ENCODE measurements at places on chromosomes 16 and 17.

GRCh38 chr17:19407601-19408345 is 3.3 kb upstream of the RNF112 start:
- DNase-seq = no peak

DNA sequence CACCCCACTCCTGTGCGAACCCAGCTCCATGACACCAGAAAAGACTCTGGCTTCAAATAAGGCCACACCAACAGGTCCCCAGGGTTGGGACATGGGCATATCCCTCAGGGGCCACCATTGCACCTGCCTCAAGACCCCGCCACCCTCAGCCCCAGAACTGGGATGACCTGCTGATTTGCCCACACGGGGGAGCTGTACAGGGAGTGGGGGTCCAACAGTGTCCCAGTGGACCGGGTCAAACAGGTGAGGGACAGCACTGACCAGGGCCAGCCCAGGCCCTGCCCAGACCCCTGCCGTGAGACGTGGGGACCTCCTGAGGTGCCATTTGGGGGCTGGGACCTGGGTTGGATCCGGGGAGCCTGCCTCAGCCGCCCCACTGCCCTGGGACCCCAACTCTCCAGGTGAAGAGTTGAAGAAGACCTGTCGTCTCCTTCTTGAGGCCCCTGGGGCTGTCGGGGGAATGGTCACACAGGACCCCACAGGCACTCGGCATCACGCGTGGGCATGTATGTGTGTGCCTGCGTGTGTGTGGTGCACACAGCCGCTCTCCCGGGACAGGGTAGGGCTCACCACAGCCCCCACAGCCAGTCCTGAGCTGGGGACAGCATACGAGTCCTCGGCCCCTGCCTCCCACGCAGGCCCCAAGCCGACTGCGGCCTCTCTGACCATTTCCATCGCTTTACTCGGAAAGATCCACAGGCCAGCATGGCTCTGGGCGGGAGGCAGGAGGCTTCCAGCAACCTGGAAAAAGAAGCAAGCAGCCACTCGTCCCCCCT is 34.2 kb upstream of the ZNF469 start:
- DNase-seq = no peak

- no peak for DNase-seq
Measured at GRCh38 chr16:2810651-2811050, 6.4 kb upstream of the PRSS21 start.

GRCh38 chr16:6265968-6266367 is 1066.7 kb upstream of the RBFOX1 start:
- no peak for DNase-seq

GRCh38 chr16:35746281-35746962 is 2287.0 kb downstream of the TP53TG3F start:
- no peak for DNase-seq

GRCh38 chr16:25051406-25052150 is 36.4 kb upstream of the ARHGAP17 start:
- DNase-seq = no peak

DNA sequence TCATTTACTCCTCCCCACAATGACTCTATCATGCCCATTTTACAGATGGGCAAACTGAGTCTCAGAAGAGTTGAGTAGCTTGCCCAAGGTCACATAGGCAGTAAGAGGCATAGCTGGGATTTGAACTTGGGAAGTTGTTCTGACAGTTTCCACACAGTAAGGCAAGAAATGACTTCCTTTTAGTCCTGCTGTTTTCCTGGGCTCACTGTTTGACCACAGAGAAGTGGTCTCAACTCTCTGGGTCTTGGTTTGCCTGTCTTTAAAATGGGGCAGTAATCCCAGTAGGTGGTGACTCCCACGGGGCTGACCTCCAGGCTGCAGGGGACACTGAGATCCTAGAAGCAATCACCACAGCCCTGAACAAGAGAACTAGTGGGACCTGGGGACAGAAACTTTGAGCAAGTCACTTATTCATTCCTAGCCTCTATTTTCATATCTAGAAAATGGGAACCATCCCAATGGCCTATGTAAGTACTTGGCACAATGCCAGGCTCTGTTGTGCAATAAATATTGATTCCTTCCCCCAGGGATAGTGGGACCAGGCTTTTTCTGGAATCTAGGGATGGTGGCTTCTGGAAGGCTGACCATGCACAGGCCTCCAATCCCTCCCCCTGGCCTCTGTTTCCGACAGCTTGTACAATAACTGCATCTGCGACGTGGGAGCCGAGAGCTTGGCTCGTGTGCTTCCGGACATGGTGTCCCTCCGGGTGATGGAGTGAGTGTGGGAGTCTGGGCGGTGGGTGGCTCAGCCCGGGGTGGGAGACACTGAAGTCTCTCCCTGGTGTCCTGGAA is 20.5 kb downstream of the DEXI start:
- DNase-seq = no peak

DNA sequence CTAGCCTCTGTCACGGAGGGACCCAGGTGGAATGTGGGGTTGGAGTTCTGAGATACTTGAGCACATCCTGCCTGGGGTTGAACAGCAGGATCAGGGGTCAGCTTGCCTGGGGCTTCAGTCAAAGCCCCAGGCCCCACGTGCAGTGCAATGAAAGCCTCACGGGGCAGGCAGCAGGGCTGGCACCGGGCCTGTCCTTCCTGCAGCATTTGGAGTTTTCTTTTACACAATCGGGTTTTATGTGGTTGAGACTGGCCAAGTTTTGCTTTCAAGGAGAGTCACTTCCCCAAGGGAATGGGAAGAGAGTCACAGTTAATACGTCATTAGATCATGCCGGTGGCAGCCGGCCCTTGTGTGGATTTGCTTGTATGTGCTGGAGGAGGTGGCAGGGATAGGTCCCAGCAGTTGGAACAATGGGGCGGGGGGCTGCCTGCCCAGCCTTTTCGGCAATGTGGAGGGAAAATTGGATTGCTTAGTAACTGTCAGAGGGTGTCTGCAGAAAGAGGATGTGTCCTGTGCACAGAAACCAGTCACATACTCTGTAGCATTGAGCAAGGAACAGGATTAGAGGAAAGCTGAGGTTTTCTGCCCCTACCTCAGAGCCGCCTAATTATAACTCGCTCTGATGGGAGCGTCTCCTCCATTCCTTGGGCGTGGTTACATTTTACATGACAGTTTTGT is 4.5 kb downstream of the RMI2 start:
- DNase-seq = no peak

DNA sequence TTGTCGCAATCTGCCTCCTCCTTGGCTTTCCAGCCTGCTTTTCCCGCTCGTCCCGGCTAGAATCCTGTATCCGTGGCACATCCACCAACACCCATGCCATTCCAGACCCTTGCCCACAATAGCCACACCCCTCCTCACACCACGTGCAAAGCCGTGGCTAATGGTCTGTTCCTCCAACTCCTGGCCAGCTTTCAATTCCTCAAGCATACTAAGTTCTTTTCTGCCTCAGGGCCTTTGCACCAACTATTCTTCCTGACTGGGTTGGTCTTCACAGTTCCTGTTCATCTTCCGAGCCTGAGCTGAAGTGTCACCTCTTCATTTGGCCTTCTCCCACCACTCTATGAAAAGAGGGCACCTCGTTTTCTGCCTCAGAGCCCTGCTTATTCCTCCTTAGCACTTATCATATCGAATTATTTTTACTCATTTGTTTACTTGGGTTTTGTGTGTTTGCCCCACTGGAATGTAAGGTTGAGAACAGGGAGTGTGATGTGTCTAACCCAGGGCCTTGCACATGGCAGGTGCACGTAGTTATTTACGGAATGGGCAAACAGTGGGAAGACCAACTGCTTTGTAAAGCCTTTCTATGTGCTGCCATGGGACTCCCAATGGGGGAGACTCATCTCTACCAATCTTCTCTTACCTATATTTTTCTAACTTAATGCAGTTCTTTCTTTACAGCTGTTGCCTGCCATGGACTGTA is 69.0 kb downstream of the CDK5R1 start:
- DNase-seq = no peak

GRCh38 chr16:51816929-51817328 is 665.9 kb upstream of the SALL1 start:
- DNase-seq = no peak
